Stimulated activated CD4-positive, alpha-beta T cell treated with anti-CD3 and anti-CD28 coated beads, Interleukin-12 subunit alpha, Interleukin-12 subunit beta, amount 100 ng/mL, for 24 hours (primary cell): ENCODE measurements at places on chromosomes 5 and 9.

- no peak for DNase-seq
Measured at GRCh38 chr9:115524453-115525059, 406.6 kb upstream of the TNC start.

DNA sequence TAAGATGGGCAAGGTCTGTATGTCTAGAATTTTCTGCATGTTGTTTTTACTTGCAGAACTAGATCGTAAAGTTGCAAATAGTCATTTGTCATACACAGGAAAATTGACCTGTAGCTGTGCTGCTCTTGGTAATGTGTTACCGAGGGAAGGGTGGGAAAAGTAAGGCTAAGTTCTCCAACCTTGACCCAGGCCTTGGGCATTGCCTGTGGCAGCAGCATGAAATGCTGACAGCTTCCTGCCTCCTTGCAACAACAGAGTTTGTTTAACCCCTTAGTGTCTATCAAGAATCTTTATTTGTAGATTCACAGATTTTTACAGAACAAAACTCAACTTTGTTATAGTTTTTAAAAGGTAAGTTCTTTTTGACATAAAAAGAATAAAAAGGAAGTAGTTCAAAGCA lies 48.3 kb downstream of the ERCC6L2 start:
- no peak for DNase-seq

DNA sequence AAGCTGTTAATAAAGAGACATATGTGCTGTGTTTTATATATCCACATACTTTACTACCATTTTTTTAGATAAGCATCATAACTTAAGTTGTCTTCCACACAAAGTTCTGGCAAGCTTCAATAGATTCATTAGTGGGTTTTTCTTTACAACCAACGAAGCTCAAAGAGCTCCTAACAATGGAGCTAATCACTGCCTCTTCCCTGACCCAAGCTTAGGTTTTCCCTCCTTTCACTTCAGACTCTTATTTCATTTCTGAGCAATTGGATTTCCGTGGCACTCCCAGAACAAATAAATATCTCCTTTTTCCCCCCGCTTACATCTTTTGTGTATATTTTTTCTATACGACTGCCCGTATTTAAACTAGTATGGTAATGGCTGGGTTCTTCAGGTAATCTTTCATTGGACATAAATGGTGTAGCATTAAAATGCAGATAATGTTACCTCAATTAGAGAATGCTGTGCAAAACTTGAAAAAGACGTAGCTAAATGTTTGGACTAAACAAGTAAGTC lies 275.5 kb upstream of the TMEM161B start:
- no peak for DNase-seq

DNA sequence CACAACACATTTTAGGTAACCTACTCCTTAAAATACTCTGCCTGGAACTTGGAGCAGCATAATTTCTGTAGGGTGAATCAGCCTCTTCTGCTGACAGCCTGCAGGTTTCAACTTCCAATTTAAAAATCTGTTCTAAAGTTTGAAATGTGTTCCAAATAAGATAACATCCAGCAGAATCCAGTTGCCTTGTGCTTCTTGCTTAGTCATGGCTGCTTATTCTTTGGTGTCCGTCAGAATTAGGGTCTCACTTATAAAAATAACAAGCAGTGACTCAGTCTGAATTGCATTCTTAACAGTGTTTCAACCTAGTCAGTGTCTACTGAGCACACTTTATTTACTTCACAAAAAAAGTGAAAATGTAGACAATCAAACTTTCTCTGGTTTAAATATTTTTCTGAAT lies 3.7 kb downstream of the CDH6 start:
- DNase-seq: no peak

DNA sequence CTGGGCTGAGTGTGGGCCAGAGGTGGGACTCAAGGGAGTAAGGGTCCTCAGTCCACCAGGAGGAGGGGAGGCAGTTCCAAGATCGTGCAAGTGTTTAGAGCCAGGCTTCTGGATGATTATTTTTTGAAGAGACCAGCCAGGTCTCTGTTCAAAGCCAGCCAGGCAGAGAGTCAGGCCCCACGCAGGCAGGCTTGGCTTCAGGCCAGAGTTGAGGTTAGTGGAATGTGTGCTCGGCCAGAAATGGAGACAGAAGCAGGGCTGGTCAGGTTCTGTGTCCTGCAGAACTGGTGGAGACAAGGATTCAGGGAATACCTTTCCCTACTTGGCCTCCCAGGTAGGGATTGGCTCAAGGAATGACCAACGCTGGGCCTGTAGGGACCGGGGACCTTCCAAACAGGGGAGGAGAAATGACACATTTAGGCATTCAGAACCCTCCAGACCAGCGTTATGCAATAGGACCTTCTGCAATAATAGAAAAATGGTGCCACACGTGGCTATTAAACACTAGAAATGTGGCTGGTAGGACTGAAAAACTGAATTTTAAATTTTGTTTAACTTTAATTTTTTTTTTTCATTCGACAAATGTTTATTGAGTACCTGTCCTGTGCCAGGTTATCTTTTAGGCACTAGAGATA lies 106.2 kb downstream of the CMYA5 start:
- DNase-seq: no peak

DNA sequence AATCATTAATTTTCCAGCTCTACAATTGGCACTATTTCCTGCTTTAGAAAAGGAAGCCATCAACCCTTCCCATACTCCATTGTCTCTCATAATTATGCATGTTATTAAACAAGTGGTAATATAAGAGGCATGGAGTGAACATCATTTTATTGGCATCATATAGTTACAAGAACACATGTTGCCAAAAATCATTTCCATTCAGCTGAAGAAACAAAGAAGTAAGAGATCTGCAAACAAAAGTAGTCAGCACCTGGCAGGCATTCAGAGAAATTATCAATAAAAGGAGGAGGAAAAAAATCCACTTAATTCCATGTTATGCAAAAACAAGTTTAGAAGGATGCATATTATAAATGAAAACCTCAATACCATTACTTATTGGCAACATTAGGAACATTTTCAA lies 1208.2 kb upstream of the C9orf72 start:
- DNase-seq: no peak

DNA sequence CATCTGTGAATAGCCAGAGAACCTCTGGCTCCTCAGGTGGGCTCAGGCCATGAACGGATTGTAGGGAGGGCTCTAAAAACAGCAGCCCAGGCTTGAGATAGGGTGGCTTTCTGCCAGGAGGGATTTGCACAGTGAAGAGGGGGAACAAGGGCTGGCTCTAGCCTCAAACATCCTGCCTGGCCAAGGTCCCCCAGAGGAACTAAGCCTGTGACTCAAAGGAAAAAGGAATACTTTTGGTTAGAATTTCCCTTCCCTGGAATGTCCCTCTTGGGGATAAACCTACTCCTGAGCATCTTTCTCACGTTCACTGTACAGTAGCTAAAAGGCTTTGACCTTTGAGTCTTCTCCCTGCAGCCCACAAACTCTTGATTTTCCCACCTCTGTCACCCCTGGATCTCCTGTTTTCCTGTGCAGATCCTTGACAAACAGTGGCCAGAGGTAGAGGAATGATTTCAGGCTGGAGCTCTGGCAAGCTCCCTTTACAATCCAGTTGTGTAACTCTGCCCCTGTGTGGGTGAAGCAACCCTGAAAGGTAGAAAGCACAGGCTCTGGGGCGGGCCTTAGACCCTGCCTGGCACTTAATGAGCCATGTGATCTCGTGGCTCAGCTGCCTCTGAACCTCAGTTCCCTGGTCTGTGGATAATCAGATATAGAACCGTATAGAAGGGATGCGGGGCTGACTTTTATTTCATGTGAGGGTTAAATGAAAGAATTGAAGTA lies 17.4 kb downstream of the SEC61B start:
- DNase-seq: no peak

- DNase-seq: no peak
Measured at GRCh38 chr5:135008981-135009735, 24.9 kb downstream of the PITX1 start.

DNA sequence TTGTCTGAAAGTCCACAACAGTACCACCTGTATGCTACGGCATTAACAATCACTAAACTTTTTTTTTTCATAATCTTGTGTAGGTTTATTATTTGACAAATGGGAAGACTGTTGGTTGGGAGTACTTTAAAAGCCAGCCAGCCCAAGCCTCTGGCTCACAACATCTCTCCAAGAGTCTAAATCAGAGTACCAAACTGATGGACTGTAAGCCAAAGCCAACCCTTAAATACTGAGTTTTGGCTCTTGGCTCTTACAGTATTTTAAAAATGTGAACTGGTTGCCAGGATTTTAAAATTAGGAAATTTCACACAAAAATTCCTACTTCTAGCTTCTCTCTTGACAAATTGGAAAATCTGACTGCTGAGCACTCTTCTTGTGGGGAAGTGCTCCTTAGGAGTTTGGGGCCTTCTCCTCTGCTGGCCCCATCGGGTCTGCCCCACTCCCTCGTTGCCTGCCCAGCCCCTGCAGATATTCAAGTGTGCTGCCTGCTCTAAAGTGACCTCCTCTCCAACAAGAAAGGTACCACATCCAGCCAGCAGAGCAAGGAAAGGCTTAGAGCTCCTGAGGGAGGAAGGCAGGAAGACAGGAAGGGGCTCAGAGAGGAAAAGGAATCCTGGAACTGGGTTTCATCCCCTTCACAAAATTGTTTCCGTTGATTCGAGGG lies 21.8 kb upstream of the TMOD1 start:
- no peak for DNase-seq

DNA sequence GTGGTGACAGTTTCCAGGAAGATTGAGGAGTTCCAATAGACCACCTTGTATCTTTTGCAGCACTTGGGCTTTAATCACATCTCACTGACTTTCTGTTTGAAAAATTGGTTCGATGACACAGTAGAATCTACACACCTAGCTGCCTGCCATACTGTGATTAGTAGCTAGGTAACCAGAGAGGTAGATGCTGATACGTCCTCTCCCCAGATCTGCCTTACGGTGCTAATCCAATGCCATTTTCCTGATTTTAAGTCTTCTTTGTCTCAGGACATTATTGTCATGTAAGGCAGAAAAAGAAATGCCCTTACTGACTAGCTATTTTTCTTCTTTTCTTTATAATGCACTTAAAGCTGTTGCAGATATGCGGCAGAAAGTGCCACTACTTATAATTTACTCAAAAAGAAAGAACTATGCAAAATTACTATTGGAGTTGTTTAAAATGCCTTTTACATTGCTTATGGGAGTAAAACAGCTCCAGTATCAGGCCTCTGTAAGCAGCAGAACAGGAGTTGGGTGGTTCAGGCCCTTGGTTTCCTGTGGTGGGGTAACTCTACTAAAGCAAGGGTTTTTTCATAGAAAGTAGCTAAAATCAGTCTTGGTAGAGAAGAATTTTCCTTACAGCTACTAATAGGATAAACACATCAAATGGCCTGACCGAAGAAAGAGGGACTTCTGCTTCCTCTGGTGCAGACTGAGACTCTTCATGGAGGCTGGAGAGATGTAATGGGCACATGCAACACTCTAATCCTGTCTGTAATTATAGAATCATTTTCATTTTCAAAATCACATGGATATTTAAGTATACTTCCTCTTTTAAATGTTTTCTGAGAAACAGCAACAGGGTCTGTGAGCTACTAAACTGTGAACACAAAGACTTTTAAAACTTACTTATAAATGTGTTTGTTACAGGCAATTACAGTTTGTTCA lies 177.2 kb downstream of the MAPKAP1 start:
- no peak for DNase-seq

DNA sequence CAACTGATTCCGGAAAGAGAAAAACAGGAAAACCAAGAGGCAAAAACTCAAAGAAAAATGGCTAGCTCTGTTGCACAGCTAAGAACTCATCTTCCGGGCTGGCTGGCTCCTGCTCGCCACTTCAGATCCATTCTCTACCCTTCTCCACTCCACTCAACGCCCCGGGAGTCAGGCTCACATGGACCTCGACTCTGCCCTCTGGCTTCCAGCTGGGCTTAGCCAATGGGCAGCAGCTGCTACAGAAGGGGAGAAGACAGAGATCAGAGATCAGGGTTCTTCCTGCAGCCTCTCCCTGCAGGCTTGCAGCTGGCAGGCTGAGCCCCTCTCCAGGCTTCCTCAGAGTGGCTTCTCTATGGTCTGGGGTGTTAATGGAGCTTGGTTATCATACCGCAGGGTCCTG lies 187.5 kb downstream of the MED10 start:
- DNase-seq: no peak

DNA sequence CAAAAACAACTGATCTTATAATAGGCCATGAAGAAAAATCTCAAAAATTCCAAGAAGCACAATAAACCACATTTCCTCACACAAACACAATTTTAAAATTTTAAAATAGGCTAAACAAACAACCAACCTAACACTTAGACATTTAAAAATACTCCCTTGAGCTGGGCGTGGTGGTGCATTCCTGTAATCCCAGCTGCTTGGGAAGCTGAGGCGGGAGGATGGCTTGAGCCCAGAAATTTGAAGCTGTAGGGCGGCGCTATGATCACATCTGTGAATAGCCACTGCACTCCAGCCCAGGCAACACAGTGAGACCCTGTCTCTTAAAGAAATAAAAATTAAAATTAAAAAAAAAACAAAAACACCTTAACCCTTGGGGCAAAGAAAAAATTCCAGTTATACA lies 36.9 kb upstream of the TESK1 start:
- DNase-seq: no peak

- DNase-seq: no peak
Measured at GRCh38 chr9:71812385-71812784, 44.1 kb upstream of the CEMIP2 start.

DNA sequence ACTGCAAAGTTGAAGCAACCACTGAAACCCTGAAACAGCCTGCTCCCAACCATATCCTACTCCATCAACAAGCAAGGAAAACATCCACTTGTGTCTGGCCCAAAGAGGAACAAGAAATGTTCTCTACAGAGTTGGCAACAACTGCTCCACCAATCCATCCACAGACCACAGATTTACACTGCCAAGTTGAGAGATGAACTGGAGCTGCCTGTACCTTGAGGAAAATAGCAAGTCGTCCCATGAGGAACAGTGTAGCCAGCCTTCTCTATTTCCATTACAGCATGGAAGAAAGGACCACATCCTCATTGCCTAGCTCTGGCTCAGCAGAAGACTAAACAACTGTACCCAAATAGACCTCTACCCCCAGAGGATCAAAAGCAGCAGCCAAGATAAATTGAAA lies 60.4 kb downstream of the DEPDC1B start:
- no peak for DNase-seq
